ENCODE measurements at places on chromosomes 1 and 21.
A peak's percentile ranks its signal among the peaks of the same experiment; 100 is the strongest.

DNA sequence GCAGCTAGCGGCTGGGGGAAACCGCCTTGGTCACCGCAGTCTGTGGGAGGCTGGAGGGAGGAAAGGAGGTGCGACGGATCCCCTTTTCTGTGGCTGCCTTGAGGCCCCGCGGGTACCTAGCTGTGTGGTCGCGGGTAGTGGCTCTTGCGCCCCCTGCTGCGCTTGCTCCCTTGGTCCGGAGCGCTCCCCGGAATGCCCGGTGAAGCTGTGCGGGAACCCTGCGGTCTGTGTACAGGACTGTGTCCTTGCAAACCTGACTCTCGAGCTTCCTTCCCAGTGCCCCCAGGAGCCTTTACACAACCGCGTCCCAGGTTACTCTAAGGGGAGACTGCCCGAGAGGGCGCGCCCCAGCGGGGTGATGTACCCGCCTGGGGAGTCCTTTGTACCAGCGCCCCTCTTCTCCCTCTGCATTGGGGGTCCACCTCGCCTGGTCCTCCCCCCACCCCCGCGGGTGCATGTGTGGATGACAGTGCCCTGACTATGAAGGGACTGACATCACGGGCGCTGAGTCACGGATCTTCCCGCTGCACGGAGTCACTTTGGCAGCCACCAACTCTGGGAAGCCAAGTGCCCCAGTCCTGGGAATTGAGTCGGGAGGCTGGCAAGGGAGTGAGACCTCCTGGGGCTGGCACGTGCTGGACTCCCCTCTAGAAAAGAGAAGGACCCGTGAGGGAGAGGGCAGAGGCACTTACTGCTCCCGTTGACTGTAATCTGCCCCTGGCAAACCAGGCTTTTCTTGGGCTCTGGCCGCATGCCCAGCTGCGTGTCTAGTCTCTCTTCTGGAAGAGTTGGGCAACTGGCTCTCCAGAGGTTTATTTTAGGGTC, 816 bp downstream of the IL6R start:
- no peak for DNase-seq

DNA sequence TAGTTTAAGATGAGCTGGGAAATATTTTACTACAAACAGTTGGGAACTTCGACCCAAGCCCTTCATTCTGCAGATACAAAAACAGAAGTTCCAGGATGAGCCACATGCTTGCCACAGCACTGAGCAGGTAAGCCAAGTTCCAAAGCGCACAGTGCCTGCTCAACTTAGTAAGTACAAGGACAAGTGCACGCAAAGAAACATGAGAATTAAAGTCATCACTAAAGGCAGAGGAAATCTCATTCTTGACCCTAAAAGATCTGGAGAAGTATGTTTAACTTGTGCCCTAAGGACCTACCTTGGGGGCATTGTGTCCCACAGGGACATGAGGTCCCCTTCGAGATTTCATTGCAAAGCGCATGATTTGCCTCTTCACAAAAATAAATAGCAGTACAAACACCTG, 1.2 kb upstream of the UBAP2L start:
- no peak for DNase-seq

- peak; percentile 57 for DNase-seq
These were observed 13.5 kb downstream of the TRAF3IP3 start for GRCh38 chr1:209769171-209769904.

DNA sequence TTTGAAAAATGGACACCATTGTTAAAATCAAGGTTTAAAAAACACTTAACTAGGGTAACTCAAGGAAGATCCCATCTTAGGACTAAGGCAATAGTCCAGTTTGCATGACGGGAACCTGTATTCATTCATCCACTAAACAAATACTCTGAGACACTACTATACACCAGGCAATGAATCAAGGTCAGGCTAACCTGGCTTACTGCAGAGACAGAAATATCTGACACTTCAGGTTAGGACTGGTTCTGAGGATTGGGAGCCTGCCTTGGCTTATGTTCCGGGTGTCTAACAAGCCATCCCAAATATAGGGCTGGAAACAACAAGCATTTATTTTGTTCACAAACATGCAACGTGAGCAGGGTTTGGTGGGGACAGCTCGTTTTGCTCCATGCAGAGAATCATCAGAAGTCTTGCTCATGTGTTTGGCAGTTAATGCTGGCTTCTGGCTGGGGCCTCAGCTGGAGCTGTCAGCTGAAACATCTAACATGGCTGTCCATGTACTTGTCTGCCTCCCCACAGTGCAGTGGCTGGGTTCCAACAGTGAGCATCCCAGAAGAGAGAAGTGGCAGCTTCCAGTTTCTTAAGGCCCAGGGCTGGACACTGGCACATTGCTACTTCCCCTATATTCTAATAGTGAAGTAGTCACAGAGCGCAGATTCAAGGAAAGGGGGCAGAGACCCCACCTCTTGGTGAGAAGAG, 37.0 kb upstream of the CAMK1G start:
- DNase-seq, result no peak

- no peak for DNase-seq
These were observed 25.3 kb upstream of the IPP start for GRCh38 chr1:45775794-45776193.

DNA sequence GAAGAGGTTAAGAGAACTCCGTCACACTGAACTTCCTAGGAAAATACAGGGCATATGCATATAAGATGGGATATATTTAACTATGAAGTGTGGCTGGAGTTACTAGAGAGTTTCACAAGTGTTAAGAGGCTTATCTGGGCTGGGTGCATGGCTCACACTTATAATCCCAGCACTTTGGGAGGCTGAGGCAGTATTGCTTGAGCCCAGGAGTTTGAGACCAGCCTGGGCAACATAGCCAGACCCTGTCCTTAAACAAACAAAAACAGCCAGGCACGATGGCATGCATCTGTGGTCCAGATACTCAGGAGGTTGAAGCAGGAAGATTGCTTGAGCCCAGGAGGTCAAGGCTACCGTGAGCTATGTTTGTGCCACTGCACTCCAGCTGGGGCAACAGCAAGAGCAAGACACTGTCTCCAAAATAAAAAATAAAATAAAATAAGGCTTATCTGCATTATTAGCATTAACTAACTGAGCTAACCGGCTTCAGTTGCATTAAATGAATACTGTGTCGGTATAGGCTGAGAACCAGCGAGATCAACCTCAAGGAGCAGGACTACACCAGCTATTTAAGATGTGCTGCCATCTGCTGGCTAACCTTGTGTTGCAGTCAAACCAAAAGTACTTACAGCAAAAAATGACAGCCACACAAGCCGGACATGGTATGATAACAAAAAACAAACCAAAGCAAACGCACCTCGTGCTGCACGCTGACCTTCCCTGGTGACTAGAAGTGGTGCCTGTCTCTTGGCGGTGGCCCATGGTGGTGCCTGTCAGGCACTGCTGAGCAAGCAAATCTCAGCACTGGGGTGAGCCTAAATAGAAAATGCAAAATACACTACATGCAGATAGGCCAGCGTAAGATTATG, 19.7 kb upstream of the RBBP5 start:
- DNase-seq, result peak; percentile 47
